H1 (cell line): ENCODE measurements at places on chromosomes 1 and 21.

DNA sequence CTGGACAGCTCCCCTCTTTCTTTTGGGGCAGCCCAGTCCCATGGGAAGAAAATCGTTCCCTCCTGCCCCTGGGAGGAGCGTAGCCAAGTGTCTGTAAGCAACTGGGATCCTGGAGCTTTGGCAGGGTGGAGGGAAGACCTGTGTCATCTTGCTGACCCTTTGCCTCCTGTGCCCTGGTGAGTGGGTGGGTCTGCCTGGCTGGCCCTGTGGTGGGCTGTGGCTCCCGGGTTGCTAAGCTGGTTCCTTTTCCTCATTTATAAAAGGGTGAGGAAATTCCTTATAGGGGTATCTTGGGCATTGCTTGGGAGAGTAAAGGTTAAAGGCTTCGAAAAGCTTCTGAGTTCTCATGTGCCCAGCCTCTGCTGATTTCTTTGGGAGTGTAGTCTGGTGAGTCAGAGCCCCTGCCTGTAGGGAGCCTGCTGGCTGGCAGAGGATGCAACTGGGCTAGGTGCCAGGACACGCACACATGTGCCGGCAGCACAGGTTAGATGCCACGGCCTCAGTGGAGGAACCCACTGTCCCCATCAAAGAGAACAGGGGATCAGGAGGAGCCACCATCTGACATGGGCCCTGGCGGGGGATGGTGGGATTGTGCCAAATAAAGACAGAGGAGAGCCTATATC, 85.2 kb downstream of the ARHGEF10L start:
- no peak overlapping the region for H3K4me3 ChIP-seq
- H3K27me3 ChIP-seq, result no peaks in the 10 kb centered on the region
- DNase-seq, result no peak
- H3K36me3 ChIP-seq, result peaks cover 4% of the 10 kb centered on the region; the same call in 1 of the 2 replicates
- H3K27ac ChIP-seq, result no peak overlapping the region
- no peaks in the 10 kb centered on the region; the same call in 1 of the 2 replicates for H3K4me1 ChIP-seq

- no peak overlapping the region for H3K4me3 ChIP-seq
- no peaks in the 10 kb centered on the region; the same call in 1 of the 2 replicates for H3K4me1 ChIP-seq
- no peaks in the 10 kb centered on the region for H3K27me3 ChIP-seq
- no peak for DNase-seq
- H3K36me3 ChIP-seq, result no peaks in the 10 kb centered on the region; the same call in 1 of the 2 replicates
These were observed 156.0 kb downstream of the PGBD5 start for GRCh38 chr1:230270185-230270558.

GRCh38 chr1:8604041-8604945, 213.1 kb downstream of the RERE start:
- no peaks in the 10 kb centered on the region for H3K36me3 ChIP-seq
- H3K4me1 ChIP-seq, result 0 out of 2 replicates have a peak, but pooled peaks cover 3% of the 10 kb centered on the region
- DNase-seq, result no peak
- no peak overlapping the region for H3K4me3 ChIP-seq
- no peak overlapping the region for H3K27ac ChIP-seq
- H3K27me3 ChIP-seq, result no peaks in the 10 kb centered on the region

GRCh38 chr1:23809751-23810171, 9.2 kb upstream of the GALE start:
- H3K27ac ChIP-seq, result no peak overlapping the region
- no peaks in the 10 kb centered on the region for H3K4me1 ChIP-seq
- H3K4me3 ChIP-seq, result no peak overlapping the region
- no peaks in the 10 kb centered on the region for H3K27me3 ChIP-seq
- DNase-seq, result no peak
- H3K36me3 ChIP-seq, result peaks cover 3% of the 10 kb centered on the region; the same call in 1 of the 2 replicates

- H3K36me3 ChIP-seq, result no peaks in the 10 kb centered on the region
- H3K27ac ChIP-seq, result no peak overlapping the region
These were observed 59.3 kb upstream of the PPP2R5A start for GRCh38 chr1:212225871-212226302.
